Sigmoid colon (tissue), 7 donors: ENCODE measurements at places on chromosomes 1 and 21.
A peak's percentile ranks its signal among the peaks of the same experiment; 100 is the strongest.

DNA sequence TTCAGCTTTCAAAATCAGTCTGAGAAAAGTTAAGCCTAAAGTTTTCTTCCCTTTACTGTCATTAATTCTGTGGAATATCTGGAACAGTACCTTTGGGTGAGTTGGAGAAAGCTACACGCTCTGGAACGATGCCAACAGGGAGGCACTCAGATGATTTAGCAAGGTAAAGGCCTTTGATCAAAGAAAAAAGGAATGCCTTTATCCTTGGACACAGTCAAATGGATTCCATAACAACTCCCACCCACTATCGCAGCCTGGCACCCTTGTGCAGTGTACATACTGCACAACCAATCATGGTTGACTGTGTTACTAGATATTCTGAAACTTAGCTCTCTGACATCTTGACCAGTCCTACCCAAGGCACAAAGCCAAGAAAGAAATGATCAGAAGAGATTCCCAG, 218.7 kb downstream of the PATJ start:
- DNase-seq = no peak

- DNase-seq = no peak
Observed at GRCh38 chr1:19274636-19275035, 13.9 kb downstream of the AKR7A3 start.

- no peak for DNase-seq
Observed at GRCh38 chr1:185570962-185571361, 163.2 kb upstream of the HMCN1 start.

GRCh38 chr1:210915890-210916507, 217.9 kb downstream of the KCNH1 start:
- no peak for DNase-seq

DNA sequence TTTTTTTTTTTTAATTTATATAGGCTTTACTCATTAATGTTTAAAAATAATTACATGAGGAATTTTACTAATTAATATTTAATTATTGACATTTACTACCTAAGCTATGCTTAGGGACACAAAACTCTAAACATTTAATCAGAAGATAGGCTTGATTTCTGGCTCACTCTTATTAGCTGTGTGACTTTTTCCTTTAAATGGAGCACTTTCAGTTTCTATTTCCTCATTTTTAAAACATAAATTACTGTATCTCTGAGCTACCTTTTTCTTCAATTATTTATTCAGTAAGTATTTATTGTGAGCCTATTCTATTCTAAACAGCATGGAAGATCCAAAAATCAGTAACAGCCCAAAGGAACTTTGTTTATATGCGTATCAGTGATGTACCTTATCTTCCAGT, 40.5 kb downstream of the MAP3K7CL start:
- DNase-seq = no peak

- DNase-seq = peak; percentile 74
Observed at GRCh38 chr1:8661185-8662110, 156.0 kb downstream of the RERE start.

- no peak for DNase-seq
Observed at GRCh38 chr1:39570477-39571177, 6.0 kb downstream of the PABPC4 start.

DNA sequence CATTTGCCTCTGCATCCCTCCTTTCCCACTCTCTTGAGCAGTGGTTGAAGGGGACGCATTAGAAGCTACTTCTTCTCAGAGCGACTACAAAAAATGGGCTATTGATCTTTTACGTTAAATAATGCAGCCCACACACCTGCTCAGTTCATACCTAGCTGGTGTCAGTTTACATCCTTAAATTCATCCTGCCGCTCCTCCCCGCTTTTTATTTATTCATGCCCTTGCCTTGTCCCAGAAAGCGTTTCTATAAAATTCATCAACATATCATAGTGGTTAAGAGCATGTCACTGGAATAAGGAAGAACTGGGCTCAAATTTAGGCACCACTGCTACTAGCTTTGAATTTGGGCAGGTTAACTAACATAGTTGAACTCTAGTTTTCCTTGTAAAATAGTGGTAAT, 66.0 kb upstream of the TINAGL1 start:
- no peak for DNase-seq

GRCh38 chr1:224193319-224193966, 10.4 kb downstream of the DEGS1 start:
- no peak for DNase-seq

GRCh38 chr1:115665319-115666096, 23.7 kb downstream of the VANGL1 start:
- no peak for DNase-seq

GRCh38 chr1:50959303-50959912, 659 bp downstream of the FAF1 start:
- peak; percentile 72 for DNase-seq

DNA sequence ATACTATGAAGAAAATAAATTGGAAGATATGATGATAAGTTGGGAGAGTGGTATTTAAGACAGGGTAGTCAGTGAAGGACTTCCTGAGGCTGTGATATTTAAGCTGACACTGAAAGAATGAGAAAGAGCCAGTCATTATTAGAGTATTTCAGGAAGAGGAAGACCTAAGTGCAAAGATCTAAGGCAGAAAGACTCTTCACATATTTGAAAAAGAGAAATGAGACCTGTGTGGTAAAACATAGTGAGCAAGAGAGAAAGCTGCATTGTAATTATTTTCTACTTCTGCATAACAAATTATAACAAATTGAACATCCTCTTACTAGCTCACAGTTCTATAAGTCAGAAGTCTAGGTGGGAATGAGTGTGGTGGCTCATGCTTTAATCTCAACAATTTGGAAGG, 34.6 kb upstream of the DOCK7 start:
- DNase-seq = no peak

DNA sequence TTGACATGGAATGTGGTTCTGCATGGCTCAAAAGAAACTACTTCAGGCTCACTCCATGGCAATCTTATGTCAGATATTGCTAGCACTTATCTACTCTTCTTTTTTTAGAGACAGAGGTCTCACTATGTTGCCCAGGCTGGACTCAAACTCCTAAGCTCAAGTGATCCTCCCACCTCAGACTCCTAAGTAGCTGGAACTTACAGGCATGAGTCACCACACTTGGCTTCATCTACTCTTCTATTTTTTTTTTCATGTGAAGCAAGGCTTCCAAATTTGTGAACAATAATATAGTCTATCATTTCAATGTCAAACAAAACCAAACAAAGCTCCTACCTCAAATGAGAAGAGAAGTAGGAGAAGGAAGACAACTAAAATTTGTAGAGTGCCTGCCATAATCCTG, 7.5 kb upstream of the PSEN2 start:
- DNase-seq = no peak

DNA sequence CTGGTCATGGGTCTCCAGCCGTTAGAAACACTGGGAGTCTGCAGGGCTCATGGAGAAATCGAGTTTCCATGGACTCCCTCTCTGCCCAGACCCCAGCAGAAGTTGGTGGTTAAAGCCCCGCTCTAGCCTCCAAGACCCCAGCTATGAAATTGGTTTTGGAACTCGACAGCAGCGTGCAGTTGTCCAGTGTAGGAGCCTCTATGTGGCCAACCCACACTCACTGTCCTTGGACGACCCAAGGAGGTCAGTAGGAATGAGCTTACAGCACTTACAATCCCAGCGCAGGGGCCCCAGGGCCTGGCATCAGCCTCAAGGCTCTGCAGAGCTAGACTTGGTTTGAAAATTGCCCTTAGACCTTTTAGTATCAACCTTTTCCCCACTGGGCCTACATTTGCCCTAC, 3.2 kb upstream of the PRDM16 start:
- DNase-seq = peak; percentile 14

DNA sequence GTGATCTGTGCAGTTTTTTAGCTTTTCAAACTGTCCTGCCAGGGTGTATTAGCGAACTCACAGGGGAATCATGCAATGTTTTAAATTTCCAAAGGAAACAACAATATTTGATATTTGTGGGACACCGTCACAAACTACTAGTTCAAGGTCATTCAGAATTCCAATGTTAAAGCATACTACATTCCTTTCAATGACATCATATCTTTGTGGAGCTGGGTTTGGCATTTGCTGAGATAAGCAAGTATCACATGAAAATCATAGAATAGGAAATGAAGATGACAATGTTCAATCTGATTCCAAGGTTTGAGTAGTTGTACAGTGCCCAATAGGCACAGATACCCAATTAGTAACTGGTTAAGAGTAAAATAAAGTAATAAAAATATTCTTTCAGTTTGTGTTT, 35.6 kb downstream of the NUF2 start:
- DNase-seq = no peak

DNA sequence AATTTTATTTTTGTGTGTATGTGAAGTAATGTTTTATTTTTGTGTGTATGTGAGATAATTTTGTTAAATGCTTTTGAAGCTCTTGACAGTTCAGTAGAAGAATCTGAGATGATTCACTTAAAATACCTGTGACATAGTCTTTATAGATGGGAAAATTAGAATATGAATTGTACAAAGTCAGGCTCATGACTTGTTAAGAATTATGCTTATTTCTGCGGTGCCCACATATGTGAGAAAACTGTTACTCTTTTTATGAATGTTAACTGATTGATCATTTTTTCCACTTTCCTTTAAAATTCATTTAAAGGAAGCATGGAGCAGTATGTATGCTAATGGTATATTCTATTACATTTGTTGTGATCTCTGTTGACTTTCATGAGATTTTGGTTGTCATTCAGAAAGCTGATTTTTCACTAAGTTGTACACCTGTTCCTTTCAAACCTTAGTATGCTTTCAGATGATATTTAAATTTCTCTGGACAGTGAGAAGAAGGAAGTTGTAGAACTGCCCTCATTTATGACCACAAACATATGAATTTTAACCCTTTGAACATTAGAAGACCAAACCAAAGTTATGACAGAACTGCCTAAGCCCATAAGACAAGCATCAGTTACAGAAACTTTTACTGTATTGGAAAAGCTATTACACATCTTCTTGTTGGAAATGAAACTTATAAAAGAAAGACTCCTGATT, 110.1 kb downstream of the POU2F1 start:
- no peak for DNase-seq

DNA sequence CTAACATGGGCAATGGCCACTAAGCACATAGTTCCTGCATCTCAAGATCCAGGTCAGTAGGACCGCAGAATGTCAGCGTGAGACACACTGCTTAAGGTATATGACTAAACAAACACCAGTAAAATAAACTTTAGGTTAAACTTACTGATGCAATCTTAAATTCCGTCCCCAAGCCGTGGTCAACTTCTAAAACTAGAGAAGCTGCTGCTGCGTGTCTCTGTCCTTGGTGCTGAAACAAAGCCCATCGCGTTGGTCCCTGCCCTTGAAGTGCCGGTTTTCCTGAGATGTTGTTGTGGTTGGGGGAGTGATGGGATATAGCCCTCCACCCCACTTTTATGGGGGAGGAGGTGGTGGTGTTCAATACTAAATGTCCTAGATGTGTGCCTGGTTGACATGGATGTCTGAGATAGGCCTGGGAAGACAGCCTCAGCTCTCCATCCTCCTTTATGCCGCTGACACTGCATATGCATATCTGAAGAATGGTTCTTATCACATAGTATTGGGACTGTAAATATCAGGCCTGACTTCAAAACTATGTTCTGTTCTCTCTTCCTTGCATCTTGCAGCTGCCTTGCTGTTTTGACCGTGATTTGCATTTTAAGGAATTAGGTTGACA, 72.0 kb upstream of the KCNA3 start:
- DNase-seq = no peak

- no peak for DNase-seq
Observed at GRCh38 chr1:21831454-21831970, 19.4 kb downstream of the LDLRAD2 start.

DNA sequence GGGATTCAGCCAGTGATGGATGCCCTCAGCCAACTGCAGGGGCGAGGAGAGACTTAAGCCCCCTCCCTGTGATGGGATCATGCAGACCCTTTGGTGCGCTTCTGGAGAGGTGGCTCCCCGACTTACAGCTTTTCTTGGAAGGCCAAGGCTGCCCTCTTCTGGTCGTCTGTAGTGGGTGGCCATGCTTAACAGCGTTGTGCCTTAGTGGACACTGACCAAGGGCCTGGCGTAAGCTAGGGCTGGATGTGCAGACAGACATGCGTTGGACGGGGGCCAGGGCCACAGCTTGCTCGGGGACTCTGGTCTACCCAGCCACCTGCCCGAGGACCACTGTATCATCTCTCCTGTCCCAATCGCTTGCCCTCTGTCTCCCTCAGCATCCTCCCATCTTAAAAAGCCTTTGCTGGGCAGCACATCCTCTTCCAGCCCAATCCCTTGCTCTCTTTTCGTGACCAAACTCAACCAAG, 5.5 kb downstream of the AZIN2 start:
- DNase-seq = peak; percentile 87

GRCh38 chr1:93549811-93550210, 101.9 kb downstream of the FNBP1L start:
- no peak for DNase-seq

GRCh38 chr1:15523104-15524020, 653 bp downstream of the CASP9 start:
- DNase-seq = no peak

DNA sequence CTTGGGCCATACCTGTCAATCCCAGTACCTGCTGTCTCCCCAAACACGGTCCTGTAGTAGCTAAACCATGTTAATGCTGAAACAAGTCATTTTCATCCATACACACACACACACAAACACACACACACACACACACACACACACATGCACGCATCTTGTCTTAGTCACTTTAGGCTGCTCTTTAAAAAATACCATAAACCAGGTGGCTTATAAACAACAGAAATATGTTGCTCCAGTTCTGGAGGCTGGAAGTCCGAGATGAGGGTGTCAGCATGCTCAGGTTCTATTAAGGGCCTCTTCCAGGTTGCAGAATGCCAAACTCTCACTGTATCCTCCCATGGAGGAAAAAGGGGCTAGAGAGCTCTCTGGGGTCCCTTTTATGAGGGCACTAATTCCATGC, 129.9 kb downstream of the NTPCR start:
- no peak for DNase-seq

GRCh38 chr1:156668801-156669637, 8.2 kb downstream of the NES start:
- DNase-seq = no peak

DNA sequence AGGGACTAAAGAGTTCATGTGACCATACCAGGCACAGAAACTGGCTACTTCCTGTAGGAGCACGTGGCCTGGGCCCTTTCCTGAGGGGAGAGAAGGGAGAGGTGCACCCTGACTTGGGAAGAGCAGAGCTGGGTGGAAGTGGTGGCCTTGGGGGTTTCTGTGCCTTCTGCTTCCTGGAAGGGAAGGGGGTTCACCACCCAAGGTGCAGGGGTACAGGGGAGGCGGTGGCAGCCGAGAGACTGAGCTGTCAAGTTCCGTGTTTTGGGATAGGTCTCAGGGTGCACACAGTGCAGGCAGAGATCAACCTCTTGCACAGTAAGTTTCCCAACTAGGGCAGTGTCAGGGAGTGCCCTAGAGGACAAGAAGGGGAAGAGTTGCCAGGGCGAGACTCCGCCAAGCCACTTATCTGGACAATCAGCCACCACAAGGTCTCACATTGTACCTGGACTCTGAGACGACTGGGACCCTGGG, 10.1 kb downstream of the HECTD3 start:
- no peak for DNase-seq

DNA sequence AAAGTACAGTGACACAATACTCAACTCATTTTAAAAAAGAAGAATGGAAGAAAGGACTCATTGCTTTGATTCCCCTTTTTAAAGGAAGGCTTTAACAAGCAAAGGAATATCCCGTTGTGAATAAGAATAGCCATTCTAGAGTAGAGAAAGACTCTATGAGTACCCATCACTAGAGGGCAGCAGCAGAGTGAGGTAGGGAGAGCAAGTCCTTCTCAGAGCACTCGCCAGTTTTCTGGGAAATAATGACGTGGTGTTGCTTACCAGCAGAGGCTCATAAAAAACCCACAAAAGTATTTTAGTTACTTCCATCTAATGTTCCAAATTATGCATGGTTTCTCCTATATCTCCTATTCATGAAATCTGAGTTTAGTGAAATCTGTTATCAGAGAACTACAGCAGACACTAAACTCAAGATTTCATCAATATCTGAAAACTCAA, 74.6 kb downstream of the USP24 start:
- peak; percentile 87 for DNase-seq
